HT-29 (cell line): ENCODE measurements at places on chromosomes 1 and 21.

GRCh38 chr1:44256762-44257554 is 43.7 kb downstream of the DMAP1 start:
- no peak for DNase-seq

- DNase-seq = no peak
Measured at GRCh38 chr1:151491641-151492040, 19.5 kb upstream of the CGN start.

GRCh38 chr1:41427122-41427913 is 57.2 kb downstream of the EDN2 start:
- DNase-seq = no peak

DNA sequence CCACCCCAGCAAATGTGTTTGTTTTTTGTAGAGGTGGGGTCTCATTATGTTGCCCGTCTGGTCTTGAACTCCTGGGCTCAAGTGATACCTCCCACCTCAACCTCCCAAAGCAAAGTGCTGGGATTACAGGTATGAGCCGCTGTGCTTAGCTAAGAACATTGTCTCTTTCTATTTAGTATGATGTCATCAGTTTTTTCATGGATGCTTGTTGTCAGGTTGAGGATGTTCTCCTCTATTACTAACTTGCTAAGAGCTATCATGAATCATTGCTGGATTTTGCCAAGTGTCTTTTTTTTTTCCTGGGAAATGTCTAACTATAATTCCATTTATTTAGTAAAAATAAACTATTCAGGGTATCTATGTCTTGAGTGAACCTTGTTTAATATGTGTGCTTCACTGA is 19.0 kb upstream of the MPC2 start:
- DNase-seq = no peak

GRCh38 chr1:18808550-18808949 is 50.9 kb downstream of the TAS1R2 start:
- DNase-seq = no peak
